ENCODE measurements at places on chromosomes 16 and 17.

DNA sequence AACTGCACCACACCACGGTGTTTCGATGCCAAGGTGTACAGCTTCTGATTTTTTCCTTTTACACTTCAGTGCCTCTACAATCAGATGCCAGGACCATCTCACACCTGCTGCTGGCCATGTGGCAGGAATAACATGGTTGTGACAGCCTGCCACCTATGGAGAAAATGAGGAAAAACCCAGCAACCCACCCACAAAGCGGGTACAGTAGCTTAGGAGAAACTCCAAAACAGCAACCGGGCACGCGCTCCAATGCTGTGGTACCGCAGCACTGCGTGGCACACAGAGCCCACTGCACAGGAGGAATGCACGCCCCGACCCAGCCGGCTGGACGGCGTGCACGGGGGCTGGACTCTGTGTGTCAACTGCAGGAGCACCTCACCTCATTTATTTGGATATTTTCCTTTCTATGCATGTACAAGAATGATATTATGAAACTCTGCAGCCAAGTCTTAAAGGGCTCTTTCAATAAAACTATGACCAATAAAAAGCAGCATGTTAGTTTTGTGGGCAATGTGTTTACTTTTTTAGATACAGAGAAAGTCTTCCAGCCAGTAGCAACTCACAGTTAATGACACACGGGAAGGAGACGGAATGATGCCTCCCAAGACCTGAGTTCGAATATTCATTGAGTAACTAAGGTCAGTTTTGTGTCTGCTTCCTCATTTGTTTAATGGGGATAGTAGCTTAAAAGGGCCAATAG is 45.9 kb downstream of the MAP1LC3B start:
- no peak for DNase-seq

GRCh38 chr17:17951524-17951923 is 20.7 kb downstream of the TOM1L2 start:
- DNase-seq, result no peak

- no peak for DNase-seq
Measured at GRCh38 chr17:34378664-34379101, 15.7 kb upstream of the CCL1 start.

DNA sequence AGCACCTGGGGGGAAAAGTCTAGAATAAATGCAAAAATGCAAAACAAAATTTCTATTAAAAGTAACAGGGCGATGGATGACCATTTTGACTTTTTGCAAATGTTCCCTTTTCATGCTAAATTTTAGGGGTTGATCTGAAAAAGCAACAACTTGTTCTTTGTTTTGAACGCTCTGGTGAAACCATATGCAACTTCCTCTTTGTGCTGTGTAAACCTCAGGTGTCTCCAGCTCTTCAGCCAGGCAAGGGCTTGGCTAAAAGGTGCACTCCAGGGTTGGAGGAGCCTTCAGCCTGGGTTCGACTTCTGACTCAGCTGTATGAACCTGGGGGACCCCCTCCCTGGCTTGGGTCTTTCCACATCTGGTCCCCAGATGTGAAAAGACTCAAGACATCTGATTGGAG is 9.5 kb downstream of the IRF8 start:
- no peak for DNase-seq

DNA sequence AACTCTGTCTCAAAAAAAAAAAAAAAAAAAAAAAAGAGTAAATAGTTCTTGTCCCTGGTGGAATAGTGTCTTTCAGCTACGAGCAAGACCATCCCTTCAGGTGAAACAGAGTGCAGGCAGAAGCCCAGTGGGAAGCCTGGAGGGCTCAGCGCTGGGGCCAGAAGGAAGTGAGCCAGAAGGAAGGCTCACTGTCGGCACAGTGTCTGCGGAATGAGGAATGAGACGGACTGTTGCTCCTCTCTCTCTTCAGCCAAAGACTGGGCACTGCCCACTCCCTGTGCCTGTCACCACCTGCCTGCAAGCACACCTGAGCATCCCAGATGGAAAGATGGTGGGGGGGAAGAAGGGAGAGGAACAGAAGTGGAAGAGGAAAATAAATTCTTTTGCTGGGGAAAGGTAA is 7.5 kb downstream of the RSL1D1 start:
- DNase-seq, result no peak

GRCh38 chr17:37067555-37068111 is 118.9 kb downstream of the AATF start:
- peak; percentile 66 for DNase-seq

DNA sequence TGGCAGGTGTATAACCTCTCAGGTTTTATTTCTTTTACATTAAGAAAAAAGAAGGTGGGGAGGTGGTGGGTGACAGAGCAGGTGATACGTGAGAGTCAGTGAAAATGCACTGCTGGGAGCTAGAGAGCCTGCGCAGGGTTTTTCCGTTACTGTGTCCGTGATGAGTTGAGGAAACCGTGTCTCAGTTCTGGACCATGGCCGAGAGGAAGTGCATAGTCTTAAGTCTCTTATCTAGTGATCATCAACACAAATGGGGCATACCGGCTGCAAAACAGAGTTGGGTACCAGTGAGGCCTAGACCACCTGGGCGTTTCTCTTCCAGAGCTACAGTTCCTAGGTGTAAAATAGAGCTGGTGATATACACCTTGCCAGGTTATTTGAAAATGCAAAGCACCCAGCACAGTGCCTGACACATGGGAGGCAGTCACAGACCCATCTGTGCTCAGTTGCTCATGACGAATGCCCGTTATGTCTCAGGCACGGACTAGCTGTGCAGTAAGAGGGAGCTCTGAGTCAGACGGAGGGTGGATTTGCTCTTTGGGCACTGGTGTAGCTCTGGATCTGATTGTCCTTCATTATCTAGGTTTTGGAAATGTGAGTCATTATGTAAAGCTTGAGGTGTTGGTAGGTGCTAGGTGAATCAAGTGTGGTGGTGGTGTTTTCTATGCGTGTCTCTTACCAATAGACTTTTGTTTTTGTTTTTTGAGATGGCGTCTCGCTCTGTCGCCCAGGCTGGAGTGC is 60.9 kb downstream of the RPTOR start:
- no peak for DNase-seq

DNA sequence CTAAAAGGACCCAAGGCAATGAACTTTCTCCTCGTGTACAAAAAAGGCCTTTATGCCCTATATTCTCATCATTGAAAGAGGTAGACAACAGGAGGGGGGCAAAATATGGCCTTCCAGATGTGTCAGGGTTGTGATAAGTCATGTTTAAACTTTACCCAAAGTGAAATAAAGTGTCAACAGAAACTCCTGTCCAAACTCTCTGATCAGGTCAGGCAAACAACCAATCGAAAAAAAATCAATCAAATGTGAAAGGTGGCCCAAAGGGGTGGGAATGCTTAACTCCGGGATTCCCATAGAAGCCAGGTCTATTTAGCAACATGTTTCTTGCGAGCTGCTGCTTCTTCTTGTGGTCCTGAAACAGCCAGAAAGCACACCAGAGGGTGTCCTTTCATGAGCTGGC is 49.5 kb upstream of the SOX9 start:
- DNase-seq, result no peak

DNA sequence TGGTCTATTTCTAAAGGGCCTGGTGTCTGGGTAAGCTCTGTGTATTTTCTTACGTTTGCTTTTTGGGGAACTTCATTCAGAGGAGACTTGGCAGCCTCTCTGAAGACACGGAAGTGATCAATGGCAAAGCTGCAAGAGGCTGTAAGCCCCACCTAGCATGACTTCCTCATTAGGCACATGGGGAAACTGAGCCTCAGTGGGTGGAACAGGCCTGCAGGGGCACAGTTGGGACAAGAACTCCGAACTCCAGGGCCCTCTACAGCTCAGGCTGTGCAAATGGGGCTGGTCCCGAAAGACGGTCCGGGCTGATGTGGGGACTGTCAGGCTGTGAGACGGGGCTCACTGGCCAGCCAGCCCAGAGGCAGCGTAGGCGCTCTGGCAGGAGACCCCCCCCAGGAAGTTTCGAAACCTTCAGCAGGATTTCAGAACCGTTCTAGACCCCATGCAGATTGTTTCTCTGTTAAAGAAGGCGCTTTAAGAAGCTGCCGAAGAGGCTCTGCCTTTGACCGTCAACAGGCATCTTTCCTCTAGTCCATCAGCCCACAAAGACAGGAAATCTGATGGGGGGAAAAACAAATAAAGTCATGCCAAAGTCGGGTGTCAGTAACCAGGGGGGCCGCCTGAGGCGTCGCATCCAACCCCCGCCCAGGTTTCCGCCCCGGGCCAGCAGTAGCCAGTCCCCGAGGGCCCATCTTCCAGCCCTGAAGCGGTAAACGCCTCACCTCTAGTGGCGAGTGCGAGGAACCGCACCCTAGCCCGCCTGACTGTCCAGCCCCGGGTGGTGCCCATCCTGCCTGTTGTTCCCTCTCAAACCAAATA is 79.8 kb upstream of the TBC1D3K start:
- DNase-seq, result peak; percentile 59

DNA sequence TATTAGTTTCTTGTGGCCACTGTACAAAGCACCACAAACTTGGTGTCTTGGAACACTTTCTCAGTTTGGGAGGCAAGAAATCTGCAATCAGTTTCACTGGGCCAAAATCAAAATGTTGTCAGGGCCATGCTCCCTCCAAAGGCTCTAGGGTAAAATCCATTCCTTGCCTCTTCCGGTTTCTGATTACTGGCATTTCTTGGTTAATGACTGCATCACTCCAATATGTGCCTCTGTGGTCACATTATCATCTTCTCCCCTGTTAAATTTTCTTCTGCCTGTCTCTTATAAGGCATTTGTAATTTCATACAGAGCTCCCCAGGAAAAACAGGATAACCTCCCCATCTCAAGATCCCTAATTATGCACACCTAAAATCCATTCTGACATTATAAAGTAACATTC is 34.8 kb downstream of the ZNF287 start:
- no peak for DNase-seq

GRCh38 chr16:23561586-23561985 is 4.1 kb downstream of the UBFD1 start:
- no peak for DNase-seq

DNA sequence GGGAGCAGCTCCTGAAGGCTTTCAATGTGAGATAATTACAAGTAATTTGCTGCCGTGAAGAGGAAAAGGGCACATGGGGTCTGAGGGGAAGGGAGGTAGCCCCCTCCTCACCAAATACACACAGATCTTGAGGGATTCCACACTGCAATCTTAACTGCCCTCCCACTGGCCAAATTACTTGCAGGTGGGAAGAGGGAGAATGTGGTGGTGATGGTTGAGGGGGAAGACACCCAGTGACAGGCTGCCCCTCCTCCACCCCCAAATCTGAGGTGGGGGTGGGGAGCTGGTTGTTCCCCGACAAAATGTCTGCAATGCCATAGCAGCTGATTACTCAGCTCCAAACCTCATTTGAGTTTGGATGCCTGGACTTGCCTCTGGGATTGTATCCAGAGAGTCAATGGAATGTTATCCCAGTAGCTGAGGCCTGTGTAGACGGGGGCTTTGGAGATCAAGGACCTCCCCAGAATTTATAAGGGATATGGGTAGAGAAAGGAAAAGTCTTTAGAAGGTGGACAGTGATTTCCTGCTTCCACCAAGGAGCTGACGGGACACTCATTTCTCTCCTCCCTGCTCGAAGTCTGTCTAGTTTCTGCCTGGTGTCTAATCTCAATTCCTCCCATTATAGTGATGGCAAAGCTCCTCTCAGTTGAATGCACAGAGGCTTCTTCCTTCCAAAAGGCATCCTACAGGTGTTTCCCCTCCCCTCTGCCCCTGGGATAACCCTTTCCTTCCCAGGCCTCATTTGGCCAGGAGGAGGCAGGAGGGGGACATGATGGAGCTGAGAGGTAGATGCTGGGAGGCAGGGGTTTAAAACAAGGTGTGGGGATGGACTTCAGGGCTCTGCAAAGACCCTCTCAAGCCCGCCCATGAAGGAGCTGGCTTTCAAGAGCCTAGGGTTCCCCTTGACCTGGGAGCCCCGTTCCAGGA is 8.7 kb downstream of the DLX4 start:
- DNase-seq, result no peak

GRCh38 chr17:14201021-14201987 is 35.4 kb downstream of the CDRT15 start:
- DNase-seq, result no peak

DNA sequence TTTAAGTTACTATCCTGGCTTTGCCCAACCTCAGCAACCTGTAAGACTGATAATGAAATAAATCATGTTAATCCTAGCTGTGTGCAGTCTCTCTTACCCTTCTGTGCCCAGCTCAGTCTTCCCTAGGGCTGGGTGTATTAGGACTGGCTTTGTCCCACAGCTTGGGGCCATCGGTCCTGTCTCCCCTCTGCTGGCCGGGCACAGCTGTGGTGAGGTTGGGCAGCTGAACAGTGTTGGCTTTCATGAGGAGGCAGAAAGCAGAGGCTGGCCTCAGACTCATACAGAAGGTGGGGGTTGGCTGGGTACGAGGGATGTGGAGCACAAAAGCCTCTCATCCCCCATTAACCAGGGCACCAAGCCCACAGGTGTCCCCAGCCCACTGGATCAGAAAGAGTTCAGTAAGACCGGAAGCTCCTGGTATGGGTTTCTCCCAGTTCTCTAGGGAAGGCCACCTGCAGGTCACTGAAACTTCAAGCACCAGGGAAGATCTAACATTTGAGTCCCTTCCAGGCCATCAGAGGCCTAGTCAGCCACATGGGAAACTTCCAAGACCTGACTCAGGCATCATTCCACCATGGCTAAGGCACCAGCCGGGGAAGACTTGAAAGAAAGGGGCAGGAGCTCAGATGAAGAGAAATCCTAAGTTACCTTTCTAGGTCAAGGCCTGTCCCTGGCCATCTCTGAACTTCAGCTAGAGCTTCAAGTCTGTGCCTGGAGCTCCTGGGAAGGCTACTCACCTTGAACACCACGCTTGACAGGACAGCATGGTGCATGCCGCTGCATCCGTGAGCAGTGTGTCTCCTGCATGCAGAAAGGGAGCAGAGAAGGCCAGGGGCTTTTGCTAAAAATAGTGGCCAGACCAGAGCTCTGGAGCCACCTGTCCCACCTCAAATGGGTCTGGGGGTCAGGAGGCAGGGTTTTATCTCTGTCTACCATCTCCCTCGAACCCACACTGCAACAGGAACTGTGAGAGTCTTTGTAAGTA is 8.8 kb downstream of the CNP start:
- DNase-seq, result peak; percentile 20

GRCh38 chr16:67537636-67538591 is 9.3 kb downstream of the RIPOR1 start:
- peak; percentile 67 for DNase-seq

GRCh38 chr17:81006891-81007290 is 15.2 kb downstream of the CHMP6 start:
- DNase-seq, result no peak

DNA sequence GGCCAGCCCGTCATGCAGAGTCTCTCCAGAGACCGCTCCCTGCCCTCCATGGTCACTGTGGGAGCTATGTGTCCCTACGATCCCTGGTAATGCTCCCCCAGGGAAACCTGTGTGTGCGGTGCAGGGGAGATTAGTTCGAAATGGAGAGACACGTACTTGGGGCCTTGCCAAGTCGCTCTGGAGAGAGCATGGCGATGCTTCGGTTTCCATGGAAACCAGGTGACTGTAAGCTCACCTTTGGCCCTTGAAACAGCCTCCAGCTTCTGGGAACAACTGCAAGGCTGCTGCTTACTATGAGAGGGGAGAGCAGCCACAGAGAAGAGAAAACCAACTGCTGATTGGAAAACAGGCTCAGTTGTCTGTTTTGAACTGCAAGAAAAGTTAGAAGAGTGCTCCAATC is 879.7 kb upstream of the EEF2KMT start:
- DNase-seq, result no peak

Data from cardiac fibroblast (primary cell).